ENCODE measurements at places on chromosomes 7 and 10. TPM values are rescaled to one million over a fixed set of nuclear protein-coding genes. Genes with fewer than 3 reads are reported as not detected.

The MMD2 gene
- total RNA-seq, result not detected

The NKX6-2 gene
- not detected for total RNA-seq

The ETV1 gene
- 8.1 TPM for total RNA-seq

The CPA2 gene
- total RNA-seq, result not detected

The TMEM273 gene
- 1.3 TPM for total RNA-seq

The TSPAN14 gene
- 88.0 TPM for total RNA-seq

The C10orf105 gene
- total RNA-seq, result not detected

The LRIT1 gene
- not detected for total RNA-seq

The PIP gene
- total RNA-seq, result not detected

The DYNC1I1 gene
- 3.9 TPM for total RNA-seq

The SPDYE5 gene
- not detected for total RNA-seq

The SORCS1 gene
- total RNA-seq, result not detected

The MYPN gene
- 0.14 TPM for total RNA-seq

The BTBD16 gene
- not detected for total RNA-seq

The SPDYE6 gene
- total RNA-seq, result not detected

The SMKR1 gene
- total RNA-seq, result 0.63 TPM

The CADPS2 gene
- total RNA-seq, result 115 TPM

The MBL2 gene
- not detected for total RNA-seq

The HACD1 gene
- 25.8 TPM for total RNA-seq

The PAPOLB gene
- total RNA-seq, result 0.04 TPM

The LMOD2 gene
- 0.07 TPM for total RNA-seq

The MSS51 gene
- total RNA-seq, result 0.59 TPM
